ENCODE measurements at places on chromosomes 16 and 17.

- DNase-seq: no peak
These were observed 19.6 kb downstream of the CEP131 start for GRCh38 chr17:81203136-81203535.

DNA sequence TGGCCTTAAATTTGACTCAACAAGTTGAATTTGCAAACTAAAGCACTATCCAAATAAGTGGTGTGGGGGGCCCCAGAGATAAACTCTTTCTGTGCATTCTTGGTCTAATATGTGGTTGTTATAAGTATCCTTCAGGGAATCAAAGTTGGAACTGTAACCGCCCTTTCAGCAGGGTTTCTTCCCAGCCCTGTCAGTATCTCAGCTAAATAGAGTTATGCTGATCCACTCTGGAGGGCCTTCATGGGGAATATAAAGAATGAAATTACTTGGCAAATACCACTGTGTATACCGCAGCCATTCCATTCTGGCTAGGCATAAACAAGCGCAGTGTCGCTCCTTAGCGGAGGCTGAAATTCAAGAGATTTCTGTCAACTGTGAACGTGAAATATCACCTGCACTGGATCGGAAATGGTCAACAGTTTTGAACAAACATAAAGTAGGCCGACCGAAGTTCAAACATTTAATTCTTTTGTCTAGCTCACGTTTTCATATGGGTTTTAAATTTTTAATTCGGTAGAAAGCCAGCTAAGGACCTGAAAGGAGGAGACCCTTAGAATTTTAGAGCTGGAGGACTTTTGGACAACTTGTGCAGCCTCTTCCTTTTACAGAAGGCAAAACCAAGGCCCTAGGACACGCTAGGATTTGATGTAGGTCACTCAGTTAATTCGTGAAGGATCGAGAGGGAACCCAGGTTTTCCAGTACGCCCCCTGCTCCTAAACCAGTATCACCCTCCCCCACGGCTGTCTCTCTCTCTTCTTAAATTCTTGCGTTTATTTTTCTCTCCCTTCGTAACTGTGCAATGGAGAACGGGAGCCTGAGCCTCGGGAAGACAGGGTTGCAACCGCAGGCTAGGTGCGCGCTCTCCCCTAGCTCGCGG lies 74.7 kb downstream of the CHD9 start:
- DNase-seq: no peak

- no peak for DNase-seq
These were observed 7.0 kb upstream of the GAN start for GRCh38 chr16:81307770-81308169.

DNA sequence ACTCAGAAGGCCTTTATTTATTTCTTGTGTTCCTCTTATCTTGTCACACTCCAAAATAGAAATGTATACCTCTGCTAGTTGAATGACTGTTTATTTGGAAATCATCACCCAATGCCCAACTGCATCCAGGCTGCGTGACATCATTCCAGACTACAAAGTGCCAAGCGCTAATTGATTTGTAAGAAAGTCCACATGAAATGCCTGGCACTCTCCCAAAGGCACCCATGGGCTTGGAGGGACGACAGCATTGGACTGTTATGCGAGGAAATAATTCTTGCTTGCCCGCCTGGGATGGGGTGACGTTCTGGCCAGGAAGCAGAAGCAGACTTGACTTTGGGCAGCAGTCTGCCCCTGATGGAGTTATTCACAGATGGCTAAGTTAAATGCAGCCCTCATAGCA lies 165.9 kb downstream of the CDH13 start:
- no peak for DNase-seq

DNA sequence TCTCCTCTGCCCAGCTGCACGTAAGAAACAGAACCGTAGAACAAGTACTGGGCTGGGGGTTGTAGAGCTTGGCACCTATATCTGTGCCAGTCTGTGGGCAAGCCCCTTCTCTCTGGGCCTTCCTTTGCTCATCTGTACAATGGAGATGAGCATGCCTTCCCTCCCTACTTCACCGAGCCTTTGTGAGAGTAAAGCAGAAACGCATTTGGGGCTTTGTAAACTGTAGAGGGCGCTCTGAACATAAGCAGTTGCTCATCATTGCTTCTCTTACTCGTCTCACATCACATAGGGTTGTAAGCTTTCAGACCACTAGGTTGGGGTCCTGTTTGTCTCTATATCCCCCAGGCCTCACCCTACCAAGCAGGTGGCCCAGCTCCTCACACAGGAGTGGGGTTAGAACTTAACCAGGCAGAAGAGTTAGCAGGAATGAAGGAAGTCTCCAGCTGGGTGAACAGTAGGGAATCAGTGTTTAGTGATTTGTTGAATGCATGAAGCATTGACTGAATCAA lies 15.1 kb downstream of the SAMD14 start:
- peak; percentile 51 for DNase-seq

DNA sequence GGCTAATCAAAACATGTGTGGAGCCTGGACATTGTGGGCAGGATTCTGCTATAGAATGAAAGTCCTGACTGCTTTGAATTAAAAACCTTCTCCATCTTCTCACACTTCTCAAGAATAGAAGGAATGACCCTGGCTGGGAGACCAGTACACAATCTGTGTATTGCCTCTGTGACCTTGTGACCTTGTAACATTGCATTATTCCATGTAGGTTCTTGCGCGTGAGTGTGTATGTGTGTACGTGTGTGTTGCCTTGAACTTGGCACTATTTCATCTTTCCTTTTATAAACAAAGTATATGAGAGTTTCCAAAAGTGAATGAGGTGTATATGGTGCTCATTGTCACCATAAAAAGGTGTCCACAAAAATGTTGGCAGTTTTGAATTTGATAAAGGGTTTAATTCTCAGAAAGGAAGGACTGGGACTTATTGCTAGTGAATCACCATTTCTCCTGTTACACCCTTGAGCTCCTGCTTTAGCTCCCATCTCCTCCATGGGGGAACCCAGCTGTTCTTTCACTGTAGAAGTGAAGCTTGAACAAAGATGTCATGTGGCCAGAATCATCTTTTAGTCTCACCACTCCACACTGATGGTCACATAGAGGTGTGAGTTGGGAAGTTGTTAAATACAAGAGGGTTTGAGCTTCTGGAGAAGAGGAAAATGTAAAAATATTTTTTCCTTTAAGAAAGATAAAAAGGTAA lies 244.9 kb downstream of the FTO start:
- no peak for DNase-seq

Data from Caki2 (cell line).